ENCODE measurements at places on chromosomes 4 and X.

- DNase-seq = no peak
These were observed 6.3 kb downstream of the LAS1L start for GRCh38 chrX:65528293-65528692.

DNA sequence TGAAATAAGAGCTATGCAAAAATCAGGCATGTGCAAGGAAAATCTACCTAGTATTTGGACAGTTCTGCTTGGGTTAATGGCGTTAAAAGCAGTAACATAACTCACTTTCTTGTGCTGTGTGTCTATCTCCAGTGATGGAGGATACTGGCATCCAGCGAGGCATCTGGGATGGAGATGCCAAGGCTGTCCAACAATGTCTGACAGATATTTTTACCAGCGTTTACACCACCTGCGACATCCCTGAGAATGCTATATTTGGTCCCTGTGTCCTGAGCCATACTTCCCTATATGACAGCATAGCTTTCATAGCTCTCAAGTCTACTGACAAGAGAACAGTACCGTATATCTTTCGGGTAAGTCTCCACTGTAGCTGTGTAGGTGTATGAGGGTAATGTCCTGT, 2.6 kb downstream of the PRDM8 start:
- no peak for DNase-seq

DNA sequence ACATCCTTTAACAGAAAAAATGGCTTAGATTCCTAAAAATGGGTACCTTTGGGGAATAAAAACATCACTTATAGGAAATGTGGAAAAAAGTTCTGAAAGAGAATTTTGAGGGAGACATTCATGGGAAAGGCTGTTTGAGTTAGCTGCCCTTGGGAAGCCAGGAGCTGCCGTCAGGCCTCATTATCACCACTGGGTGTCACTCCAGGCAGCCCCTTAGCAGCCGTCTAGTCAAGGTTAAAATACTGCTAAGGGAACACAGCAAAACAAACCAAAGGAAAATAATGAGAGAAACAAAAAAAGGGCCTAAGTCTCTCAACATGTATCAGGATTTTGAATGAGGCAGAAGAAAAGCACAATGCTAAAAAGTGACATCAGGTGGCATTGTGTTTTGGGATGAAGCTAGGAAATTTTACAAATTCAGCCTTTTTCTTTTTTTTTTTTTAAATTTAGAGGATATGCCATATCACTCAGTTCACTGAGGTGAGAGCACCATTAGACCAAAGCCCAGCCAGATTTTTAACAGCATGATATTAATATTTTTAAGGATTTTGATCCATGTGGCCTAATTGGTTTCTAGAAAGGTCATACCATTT, 235.3 kb downstream of the GPAT3 start:
- DNase-seq = no peak

DNA sequence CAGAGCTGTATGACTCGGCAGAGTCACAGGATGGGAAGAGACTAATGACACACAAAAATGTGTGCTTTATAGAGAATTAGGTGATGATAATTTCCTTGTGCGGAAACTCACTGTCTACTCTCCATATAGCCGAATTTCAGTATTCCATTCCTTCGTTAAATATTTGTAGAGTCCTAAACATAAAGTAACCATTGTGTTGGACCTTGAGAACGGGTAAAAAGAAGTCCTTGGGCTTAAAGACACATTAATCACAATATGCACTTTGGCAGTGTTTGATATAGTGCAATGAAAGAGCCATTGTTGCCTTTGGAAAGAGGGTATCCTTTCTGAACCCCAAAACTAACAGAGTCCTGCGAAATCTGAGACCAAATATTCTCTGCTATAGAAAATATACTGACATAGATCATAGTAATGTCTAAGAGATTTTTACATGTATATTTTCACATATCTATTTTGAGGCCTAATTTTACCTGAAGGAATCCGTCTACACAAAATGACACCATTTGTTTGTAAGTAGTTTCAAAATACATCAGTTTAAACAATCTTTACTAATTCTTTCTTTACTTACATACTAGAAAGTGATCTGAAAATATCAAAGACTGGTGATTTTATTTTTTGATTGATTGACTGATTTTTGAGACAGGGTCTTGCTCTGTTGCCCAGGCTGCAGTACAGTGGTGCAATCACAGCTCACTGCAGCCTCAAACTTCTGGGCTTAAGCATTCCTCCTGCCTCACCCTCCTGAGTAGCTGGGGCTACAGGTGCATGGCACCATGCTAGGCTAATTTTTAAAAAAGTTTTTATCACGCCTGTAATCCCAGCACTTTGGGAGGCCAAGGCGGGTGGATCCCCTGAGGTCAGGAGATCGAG, 296.8 kb downstream of the DCTD start:
- no peak for DNase-seq

DNA sequence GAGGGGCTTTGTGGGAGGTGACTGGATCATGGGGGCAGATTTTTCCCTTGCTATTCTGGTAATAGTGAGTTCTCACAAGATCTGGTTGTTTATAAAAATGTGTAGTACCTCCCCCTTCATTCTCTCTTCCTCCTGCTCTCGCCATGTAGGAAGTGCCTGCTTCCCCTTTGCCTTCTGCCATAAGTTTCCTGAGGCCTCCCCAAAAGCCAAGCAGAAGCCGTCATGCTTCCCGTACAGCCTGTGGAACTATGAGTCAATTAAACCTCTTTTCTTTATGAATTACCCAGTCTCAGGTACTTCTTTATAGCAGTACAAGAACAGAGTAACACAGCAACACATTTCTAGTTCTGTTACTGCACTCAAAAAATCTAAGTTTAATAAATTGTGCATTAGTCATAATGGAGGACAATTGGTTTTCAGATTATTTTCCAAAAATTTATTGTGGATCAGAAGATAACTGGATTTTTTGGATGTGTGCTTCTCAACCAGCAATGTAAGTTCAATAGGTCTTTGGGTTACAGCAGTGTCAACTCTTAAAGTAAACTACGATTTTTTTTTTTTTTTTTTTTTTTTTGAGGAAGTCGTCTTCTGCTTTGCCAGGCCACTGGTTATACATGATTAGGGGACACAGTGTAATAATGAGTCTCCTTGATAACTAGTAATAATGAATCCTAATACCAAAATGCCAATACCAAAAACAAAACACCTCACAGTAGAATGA, 69.9 kb downstream of the CHIC2 start:
- DNase-seq = no peak

- no peak for DNase-seq
These were observed 10.0 kb upstream of the CDKL5 start for GRCh38 chrX:18415386-18415785.

GRCh38 chr4:15381806-15382338, 46.0 kb upstream of the C1QTNF7 start:
- no peak for DNase-seq

- no peak for DNase-seq
These were observed 47.9 kb downstream of the TMEM131L start for GRCh38 chr4:153514001-153514526.
